ENCODE measurements at places on chromosomes 3 and 15.

DNA sequence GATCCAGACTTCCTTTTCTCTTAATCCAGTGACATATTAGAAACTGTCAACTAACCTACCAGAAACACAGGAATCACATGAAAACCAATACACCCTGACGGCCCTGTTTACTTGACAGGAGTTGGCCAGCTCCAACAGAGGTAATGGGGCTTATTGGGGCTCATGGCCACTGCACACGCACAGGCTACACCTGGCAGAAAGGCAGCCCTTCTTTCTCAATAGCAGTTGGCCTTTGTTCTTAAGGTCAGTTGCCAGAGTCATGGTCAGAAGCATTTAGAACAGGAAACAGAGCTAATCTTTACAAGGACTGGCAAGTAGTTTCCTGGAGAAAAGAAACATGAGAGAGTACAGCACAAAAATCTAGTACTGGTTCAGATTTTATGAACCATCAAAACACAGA lies 181.8 kb downstream of the MAGI1 start:
- DNase-seq: no peak

GRCh38 chr3:50530001-50530970 lies 26.9 kb upstream of the CACNA2D2 start:
- DNase-seq: no peak

DNA sequence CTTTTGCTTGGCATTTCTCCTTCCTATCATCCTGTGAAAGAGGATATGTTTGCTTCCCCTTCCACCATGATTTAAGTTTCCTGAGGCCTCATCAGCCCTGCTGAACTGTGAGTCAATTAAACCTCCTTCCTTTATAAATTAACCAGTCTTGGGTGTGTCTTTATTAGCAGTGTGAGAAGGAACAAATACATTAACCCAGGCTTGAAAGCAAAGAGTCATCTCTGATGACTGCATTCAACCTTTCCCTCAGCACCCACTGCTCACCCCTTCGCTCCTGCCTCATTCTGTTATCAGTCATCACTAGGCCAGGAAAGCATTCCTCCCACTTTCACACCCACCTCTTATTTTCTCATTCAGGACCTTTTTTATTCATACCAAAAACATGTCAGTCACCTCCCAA lies 59.6 kb upstream of the CASR start:
- no peak for DNase-seq

GRCh38 chr3:50345586-50346234 lies at the start of gene ZMYND10:
Gene ZMYND10 (minus strand): TSS chr3:50345732. CDS start chr3:50345579, 153 bp downstream.
- peak; percentile 61 for DNase-seq

GRCh38 chr3:138406606-138407005 lies 27.8 kb upstream of the ESYT3 start:
- no peak for DNase-seq

Data from stimulated activated CD8-positive, alpha-beta memory T cell treated with anti-CD3 and anti-CD28 coated beads, Interleukin-7, amount 100 ng/mL, for 4 hours (primary cell).